Activated CD4-positive, alpha-beta T cell treated with anti-CD3 and anti-CD28 coated beads, Interleukin-2, amount 50 U/mL, for 16 hours (primary cell): ENCODE measurements at places on chromosomes 4 and X.
A peak's percentile ranks its signal among the peaks of the same experiment; 100 is the strongest.

- DNase-seq = peak; percentile 33
These were observed 52.3 kb upstream of the PDLIM3 start for GRCh38 chr4:185587427-185588161.

DNA sequence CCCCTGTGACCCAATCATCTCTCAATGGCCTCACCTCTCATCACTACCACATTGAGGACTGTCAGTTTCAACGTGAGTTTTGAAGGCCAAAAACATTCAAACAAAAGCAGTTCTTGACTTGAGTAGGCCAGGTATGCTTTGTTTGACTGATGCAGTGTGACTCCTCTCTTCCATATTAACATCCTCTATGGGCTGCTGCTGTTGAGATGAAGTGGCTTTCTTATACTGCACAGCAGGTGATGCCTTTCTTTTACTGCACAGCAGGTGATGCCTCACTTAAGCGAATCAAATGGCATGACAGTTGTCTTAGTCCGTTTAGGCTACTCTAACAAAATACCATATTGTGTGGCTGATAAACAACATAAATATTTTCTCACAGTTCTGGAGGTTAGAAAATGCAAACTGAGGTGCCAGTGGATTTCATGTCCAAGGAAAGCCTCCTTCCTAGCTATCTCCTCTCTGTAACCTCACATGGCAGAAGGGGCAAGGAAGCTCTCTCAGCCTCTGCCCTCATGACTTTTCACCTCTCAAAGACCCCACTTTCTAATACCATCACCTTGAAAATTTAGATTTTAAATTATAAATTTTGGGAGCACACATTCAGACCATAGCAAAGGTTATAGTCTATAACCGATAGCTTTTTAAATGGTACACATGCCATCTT is 2267.9 kb upstream of the AGA start:
- DNase-seq = no peak

DNA sequence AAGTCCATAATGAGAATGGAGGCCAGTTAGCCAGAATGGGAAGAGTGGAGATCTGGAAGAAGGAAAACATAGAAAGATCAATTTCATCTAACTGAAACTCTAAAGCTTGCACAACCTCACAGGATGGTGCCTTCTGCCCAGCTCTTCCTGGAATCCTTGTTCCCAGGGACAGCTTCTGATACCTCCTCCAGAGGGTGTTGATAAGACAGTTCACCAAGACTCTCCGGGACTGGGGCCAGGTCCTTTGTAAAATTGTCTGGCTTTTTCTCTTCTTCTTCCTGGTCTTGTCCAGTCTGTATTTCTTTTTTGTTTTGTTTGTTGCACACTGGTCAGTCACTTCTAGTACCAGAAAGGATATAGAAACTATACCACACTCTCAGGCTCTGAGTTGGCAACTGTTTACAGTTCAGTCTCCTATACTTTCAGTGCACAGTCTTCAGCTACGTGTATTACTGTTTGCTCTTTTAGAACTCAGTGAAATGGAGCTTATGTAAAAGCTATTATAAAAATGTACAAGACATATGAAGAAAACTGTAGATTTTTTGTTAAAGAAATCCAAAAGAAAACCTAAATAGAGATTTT is 142.8 kb upstream of the RPL34 start:
- no peak for DNase-seq

GRCh38 chrX:129661369-129661768 is 6.6 kb upstream of the APLN start:
- DNase-seq = no peak

GRCh38 chr4:6464842-6465588 is 7.4 kb downstream of the PPP2R2C start:
- no peak for DNase-seq

DNA sequence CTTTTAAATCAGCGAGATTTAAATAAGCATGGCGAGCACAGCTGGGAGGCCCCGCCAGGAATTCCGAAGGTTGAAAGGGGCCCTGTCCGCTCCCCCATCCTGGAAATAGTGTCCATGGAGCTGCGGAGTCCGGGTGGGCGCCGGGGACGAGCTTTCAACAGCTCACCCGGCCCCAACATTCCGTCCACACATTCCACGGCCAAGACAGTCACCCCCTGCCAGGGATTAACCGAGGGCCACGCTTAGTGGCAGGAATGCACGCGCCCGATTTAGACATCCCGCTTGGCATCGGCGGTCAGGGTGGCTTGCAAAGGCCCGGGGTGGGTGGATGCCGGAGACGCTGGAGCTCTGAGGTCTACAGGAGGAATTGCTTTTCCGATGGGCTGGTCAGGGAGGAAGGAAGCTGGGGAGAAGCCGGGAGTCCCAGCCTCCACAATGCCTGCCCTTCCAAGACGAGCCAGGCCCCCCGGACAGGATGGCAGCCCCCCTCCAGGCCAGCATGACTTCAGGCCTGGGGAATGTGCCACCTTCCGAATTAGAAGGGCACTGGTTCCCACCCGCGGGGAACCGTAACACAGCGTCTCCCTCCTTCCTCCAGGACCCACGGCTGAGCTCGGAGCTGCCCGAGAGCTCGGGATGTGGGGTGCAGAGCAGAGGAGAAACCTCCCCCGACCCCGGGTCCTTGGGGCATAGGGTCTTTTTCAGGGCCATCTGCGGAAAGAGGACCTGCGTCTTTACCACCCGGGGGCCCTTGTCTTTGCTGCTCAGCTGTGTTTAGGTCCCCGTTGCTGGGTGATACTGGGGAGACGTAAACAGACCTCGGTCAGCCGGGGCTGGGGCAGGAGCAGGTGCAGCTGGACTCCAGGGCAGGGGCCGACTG is 26.9 kb upstream of the PPP2R3B start:
- no peak for DNase-seq

DNA sequence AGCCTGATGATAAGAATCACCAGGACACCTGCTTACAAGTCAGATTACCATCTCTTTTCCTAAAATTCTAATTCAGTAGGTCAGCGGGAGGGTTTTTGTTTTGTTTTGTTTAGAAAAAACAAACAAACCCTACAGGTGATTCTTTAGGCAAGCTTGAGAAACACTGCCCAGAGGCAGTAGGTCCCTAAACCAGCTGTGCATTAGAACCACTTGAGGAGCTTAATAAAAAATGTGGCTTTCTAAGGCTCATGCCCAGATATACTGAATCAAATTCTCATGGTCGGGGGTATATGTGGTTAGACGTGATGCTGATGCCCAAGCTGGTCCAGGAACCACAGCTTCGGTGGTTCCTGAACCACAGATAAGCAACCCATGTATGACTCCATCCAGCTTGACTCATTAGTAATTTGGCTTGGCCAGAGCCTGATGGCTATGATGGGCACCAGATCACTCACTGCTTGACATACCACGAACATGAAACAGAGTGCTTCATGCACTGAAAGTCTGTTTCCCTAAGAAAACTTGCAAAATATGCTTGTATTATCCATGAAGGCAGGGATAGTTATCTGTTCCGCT is 338.1 kb upstream of the F9 start:
- DNase-seq = no peak
